ENCODE measurements at places on chromosomes 1 and 21.

GRCh38 chr1:13535227-13535626 lies 21.4 kb upstream of the LRRC38 start:
- no peak for DNase-seq

DNA sequence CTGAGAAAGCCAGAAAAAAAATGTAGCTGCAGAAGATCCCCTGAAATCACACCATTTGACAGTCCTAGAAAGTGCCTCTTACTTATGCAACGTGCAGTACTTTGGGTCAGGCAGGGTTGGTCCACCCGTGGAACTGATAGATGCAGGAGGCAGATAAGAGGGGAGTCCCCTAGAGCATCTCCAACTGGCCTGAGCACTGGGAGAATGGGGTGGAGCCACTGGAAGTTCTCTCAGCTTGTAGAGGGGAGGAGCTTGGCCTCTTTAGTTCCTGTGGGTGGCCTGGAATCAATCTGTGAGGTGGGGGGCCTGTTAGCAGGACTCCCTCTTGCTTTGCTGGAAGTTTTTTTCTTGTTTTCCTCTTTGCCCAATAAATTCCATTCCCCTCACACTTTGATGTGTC lies 335.7 kb upstream of the NCAM2 start:
- peak; percentile 41 for DNase-seq

DNA sequence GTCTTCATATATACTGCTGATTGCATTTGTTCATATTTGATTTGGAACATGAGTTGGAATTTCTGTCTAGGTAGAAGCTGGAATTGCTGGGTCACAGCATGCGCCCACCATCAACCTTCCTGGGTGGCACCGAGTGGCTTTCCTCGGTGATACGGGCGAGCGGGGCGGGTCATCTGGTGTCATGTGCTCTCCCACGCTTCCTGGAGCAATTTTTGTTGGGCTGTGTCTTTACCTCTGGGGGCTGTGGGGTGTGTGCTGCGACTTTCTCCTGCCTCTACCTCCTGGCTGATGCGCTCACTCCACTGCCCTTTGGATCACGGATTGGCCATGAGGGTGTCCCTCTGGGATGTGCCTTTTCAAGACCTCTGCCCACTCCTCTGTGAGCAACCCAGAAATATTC lies 108.7 kb upstream of the COL6A1 start:
- DNase-seq, result no peak

GRCh38 chr1:62269851-62270495 lies 49.3 kb downstream of the KANK4 start:
- no peak for DNase-seq

- no peak for DNase-seq
Observed at GRCh38 chr1:112538883-112539282, 30.1 kb downstream of the WNT2B start.

DNA sequence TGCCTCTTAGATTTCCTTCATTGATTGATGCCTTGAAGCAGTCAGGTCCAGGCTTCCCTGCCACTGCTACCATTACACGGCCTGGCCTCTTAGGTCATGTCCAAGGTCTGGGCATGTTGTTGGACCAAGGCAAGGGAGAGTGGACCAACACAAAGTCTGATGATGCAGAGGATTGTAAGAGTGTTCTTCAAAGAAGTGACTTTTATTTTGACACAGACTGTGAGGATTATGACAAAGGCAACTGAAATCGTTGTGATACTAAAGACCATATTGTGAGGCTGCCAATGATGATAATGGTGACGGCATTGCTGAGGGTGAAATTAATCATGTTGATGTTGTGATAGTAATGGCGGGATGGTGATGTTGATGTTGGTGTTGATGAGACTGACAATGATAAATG lies 149.5 kb downstream of the GRIK3 start:
- no peak for DNase-seq

GRCh38 chr1:199272139-199272544 lies 633.3 kb downstream of the PTPRC start:
- DNase-seq, result no peak

GRCh38 chr1:241356519-241357365 lies at the start of gene RGS7:
RGS7 (minus strand) TSS chr1:241357205.
- DNase-seq, result peak; percentile 89

GRCh38 chr1:186950547-186950946 lies 121.8 kb downstream of the PLA2G4A start:
- no peak for DNase-seq

- no peak for DNase-seq
Observed at GRCh38 chr1:71783071-71783470, 499.3 kb downstream of the NEGR1 start.
